D341Med (cell line): ENCODE measurements at places on chromosomes 12 and 14.

- DNase-seq = no peak
These were observed 153.7 kb downstream of the ZFP36L1 start for GRCh38 chr14:68639000-68639757.

DNA sequence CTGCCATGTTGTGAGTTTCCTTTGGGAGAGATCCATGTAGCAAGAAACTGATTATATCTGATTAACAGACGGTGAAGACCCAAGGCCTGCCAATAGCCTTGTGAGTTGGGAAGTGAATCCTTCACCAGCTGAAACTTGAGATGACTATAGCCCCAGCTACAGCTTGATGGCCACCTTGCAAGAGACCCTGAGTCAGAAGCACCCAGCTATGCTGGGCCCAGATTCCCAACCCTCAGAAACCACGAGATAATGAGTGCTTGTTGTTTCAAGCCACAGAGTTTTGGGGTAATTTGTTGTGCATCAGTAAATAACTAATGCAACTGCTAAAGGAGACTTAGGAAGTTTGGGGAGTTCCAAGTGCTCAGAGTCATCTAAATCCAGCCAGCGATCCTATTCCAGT is 80.3 kb downstream of the AVPR1A start:
- no peak for DNase-seq

GRCh38 chr12:50129290-50129689 is 17.3 kb downstream of the COX14 start:
- DNase-seq = no peak

- DNase-seq = no peak
These were observed 76.3 kb upstream of the RTL1 start for GRCh38 chr14:100979780-100980179.

DNA sequence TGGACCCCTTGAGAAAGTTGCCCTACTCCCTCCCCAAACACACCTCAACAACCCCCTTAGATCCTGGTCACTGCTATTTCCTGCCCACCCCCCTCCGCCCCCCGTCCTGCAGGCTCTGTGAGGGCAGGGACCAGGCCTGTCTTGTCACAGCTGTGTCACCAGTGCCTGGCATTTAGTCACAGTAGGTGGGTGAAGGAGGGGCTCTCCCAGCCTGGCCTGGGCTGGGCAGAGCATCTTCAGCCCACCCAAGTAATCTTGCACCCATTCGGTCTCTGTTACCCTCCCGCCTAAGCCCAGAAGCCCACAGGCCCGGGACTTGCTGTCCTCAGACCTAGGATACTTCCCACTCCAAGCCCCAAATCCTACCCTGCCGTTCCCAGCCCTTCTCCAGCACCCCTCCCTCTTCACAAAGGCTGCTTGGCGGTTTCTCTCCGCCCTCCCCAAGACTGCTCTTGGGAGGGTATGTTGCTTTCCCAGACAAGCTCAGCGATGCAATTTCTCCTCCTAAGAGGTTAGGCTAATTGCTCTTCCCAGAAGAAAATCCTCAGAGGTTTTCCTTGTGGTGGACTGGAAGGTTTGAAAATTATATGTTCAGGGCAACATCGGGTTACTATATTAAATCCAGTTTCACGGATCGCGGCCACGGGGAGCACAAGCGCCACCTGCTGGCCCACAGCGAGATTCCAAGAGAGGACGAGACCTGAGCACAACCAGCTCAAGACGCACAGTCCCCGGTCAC is 50.8 kb upstream of the ZFP36L1 start:
- DNase-seq = peak; percentile 85
